ENCODE measurements at places on chromosomes 3 and 15. TPM values are rescaled to one million over a fixed set of nuclear protein-coding genes. Genes with fewer than 3 reads are reported as not detected.

DNA sequence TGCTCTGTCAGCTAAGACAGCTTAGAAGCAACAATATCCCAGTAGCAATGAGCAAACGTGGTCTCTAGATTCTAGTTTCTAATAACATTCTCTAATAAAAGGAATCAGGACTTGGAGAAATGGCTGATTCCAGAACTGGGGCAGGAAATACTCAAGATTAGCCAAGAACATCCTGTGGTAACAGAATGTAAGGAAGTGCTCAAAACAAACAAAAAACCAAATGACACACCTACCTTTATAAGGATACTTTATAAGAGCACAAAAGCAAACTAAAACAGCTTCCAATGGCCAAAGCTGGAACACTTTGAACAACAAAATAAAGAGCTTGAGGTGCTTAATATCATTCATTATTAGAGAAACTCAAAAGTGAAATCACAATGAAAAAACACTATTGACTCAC is 33.1 kb upstream of the EIF5A2 start:
- no peak for DNase-seq

- DNase-seq, result no peak
Measured at GRCh38 chr15:48021336-48022086, 99.3 kb upstream of the SLC24A5 start.

DNA sequence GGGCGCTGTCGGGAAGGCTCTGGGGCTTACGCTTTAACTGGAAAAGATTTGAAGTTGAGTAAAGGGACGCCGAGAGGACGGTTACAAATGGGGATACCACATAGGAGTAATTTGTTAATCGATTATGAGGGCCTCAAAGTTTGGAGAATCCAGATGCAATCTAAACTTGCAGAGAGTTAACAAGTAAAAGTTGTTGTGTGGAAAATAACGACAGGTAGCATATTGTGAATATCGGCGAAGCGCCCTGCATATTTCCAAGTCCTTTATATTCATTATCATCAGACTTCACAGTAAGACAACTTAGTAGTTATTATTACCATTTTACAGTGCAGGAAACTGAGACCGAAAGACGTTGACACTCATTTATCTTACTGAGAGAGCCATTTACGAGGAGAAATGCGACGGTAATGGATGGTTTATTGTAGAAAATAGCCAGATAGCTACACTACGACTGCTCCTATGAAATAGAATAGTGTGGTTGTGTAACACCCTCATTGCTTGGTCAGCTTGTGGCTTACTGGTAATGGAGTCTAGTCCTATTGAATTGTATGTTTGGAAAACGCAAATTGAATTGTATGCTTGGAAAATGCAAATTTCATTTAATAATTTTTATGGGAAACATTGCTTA is 700 bp downstream of the MKRN2 start:
- no peak for DNase-seq

GRCh38 chr3:151544164-151544548 is 83.3 kb upstream of the IGSF10 start:
- DNase-seq, result no peak

- DNase-seq, result no peak
Measured at GRCh38 chr3:33833408-33834095, 35.1 kb downstream of the PDCD6IP start.

Gene SV2B
- 0.02 TPM for total RNA-seq

Gene PLEKHO2
- 17.0 TPM for total RNA-seq

Gene WDR6
- total RNA-seq, result 167 TPM

Gene TLR9
- 0.32 TPM for total RNA-seq

Measured in activated T-helper 2 cell treated with anti-CD3 and anti-CD28 coated beads, Interferon-gamma antibody, Interleukin-2, Interleukin-4, amounts not matched to agents 10 μg/mL and 5 μg/mL and 100 μg/mL, durations not matched to agents 14 hours and 24 hours and 36 hours (primary cell).